ENCODE measurements at places on chromosomes 4 and X. TPM values are rescaled to one million over a fixed set of nuclear protein-coding genes. Genes with fewer than 3 reads are reported as not detected.
A peak's percentile ranks its signal among the peaks of the same experiment; 100 is the strongest.

DNA sequence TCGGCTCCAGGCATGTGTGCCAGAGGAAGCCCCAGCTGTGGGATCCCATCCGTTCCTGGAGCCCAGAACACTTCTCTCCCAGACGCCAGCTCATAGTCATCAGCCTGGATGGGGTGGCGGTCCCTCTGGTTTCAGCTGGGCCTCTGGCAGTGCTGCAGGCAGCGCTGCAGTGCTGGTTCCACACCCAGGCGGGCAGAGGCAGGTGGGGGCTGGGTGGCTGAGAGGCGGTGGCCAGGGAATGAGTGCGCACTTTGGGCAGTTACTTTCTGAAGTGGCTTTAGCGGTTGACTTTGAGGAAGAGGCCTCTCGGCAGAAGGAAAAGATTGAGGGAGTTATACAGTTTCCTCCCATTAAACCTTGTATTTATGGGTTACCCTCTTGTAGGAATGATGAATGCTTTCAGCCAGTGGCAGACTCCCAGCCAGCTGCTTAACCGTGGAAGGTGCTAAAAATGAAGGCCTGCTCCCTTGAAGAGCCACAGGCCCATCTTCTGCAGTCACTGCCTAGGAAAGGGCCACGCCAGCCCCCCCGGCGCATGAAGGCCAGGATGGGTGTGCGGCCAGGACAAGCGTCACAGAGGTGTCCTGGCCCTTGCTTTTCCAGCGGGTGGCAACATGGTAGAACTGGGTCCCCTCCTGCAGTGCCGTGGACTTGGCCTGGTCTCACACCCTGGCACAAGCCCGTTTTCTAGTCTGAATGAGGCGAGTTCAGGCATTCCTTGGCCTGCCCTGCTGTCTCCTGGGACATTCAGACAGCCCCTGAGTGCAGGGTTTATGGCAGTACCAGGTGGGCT is 9.9 kb downstream of the TADA2B start:
- H3K4me3 ChIP-seq = no peak overlapping the region
- H3K36me3 ChIP-seq = peaks cover 19% of the 10 kb centered on the region
- H3K4me1 ChIP-seq = no peaks in the 10 kb centered on the region
- DNase-seq = peak; percentile 63
- no peak overlapping the region for H3K27ac ChIP-seq
- no peaks in the 10 kb centered on the region for H3K27me3 ChIP-seq

- no peaks in the 10 kb centered on the region for H3K4me1 ChIP-seq
- H3K36me3 ChIP-seq = no peaks in the 10 kb centered on the region
- no peak for DNase-seq
- no peaks in the 10 kb centered on the region for H3K27me3 ChIP-seq
These were observed 338.9 kb downstream of the DHX15 start for GRCh38 chr4:24245491-24245820.

GRCh38 chr4:85836588-85837438 is 361.9 kb downstream of the ARHGAP24 start:
- H3K27me3 ChIP-seq = no peaks in the 10 kb centered on the region
- no peak overlapping the region for H3K4me3 ChIP-seq

DNA sequence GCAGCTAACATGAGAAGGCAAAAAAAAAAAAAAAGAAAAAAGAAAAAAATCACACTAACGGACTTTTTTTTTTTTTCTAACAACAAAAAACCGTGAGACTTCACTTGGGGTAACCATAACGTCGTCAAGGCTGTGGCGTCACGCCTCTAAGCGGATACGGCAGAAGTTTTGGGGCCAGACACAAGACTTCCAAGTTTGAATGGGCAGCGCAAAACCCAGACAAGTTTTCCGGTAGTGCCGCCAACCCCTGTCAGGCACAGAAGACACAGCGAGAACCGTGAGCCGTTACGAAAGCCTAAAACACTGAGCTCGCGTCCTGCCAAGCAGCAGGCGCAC is 556 bp upstream of the SMARCA5 start:
- peak overlapping the region; percentile 97 for H3K27ac ChIP-seq
- H3K36me3 ChIP-seq = peaks cover 7% of the 10 kb centered on the region
- DNase-seq = no peak
- peak overlapping the region; percentile 84 for H3K4me3 ChIP-seq

Gene VSIG4
- 157 TPM for total RNA-seq

GRCh38 chr4:60241866-60242265 is 958.3 kb upstream of the ADGRL3 start:
- no peaks in the 10 kb centered on the region for H3K4me1 ChIP-seq
- no peaks in the 10 kb centered on the region for H3K36me3 ChIP-seq
- no peak for DNase-seq
- H3K27ac ChIP-seq = no peak overlapping the region
- no peaks in the 10 kb centered on the region for H3K27me3 ChIP-seq

- DNase-seq = no peak
- H3K27me3 ChIP-seq = no peaks in the 10 kb centered on the region
- no peak overlapping the region for H3K4me3 ChIP-seq
These were observed 89.7 kb downstream of the ARHGAP10 start for GRCh38 chr4:147821555-147821954.

Gene RNF175
- total RNA-seq = not detected

GRCh38 chr4:57373991-57374390 is 263.8 kb upstream of the IGFBP7 start:
- DNase-seq = no peak
- H3K36me3 ChIP-seq = no peaks in the 10 kb centered on the region
- H3K27me3 ChIP-seq = no peaks in the 10 kb centered on the region
- H3K27ac ChIP-seq = no peak overlapping the region

- H3K36me3 ChIP-seq = no peaks in the 10 kb centered on the region
- no peaks in the 10 kb centered on the region for H3K27me3 ChIP-seq
- no peak overlapping the region for H3K27ac ChIP-seq
- H3K4me3 ChIP-seq = no peak overlapping the region
- no peaks in the 10 kb centered on the region for H3K4me1 ChIP-seq
These were observed 5.7 kb upstream of the MPC1L start for GRCh38 chrX:40617566-40617965.

GRCh38 chr4:17708992-17709762 is 72.2 kb downstream of the FAM184B start:
- H3K4me1 ChIP-seq = no peaks in the 10 kb centered on the region
- H3K4me3 ChIP-seq = no peak overlapping the region
- no peaks in the 10 kb centered on the region for H3K36me3 ChIP-seq
- no peak for DNase-seq

GRCh38 chr4:152594978-152595925 is 59.4 kb upstream of the FBXW7 start:
- no peak overlapping the region for H3K4me3 ChIP-seq
- no peaks in the 10 kb centered on the region for H3K27me3 ChIP-seq
- H3K4me1 ChIP-seq = no peaks in the 10 kb centered on the region
- no peaks in the 10 kb centered on the region for H3K36me3 ChIP-seq
- DNase-seq = no peak
- H3K27ac ChIP-seq = no peak overlapping the region

DNA sequence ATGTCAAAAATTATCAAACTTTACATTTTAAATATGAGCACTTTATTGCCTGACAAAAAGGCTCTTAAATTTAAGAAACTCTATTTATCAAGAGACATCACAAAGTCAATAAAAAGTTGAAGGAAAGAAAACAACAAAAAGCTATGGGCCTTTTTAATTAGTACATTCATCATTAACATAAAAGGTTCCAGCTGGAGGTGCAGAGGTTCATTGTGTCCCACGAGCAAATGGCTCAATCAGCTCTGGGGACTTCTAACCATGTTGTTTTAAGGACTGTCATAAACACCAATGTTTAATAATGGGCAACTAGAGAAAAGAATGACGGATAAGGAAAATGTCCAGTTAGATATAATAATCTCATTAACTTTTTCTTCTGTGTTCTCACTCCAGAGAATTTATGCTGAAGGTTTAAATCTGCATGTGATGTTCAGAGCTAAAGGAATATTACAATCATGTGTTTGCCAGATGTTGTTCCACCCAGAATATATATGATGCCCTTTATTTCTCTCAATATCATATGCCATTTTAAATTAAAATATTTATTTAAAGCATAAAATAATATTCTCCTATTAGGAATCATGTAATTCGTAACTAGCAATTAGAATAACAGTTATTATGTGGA is 840.3 kb upstream of the ADGRL3 start:
- no peak for DNase-seq
- H3K4me1 ChIP-seq = no peaks in the 10 kb centered on the region
- no peak overlapping the region for H3K27ac ChIP-seq
- H3K36me3 ChIP-seq = no peaks in the 10 kb centered on the region

DNA sequence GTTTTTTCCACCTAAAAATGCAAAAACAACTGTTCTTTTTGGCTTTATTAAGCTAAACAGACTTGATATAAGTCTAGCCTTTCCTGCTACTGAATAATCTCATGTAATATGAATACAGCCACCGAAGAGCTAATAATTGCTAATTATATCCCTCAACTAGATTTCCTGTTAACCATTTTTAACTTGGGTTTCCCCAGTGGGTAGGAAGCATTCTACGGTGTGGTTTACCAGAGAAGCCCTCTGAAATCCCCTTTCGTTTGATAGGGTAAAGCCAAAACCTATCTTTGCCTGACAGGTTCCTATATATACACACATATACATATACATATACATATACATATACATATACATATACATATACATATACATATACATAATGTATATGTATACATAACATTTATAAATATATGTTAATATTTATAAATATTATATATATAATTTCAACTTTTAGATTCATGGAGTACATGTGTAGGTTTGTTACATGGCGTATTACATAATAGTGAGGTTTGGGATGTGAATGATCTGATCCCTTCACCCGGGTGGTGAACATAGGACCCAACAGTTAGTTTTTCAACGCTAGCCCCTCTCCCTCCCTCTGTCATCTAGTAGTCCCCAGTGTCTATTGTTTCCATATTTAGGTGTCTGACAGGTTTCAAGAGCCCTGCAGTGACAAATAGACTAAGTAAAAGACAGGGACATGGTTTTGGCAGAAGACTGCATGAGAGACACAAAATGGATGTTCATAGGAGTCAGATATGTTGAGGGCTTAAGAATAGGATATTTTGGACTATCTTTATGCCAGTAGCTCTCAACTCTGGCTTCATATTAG is 62.4 kb downstream of the ATXN3L start:
- no peak overlapping the region for H3K27ac ChIP-seq
- H3K27me3 ChIP-seq = no peaks in the 10 kb centered on the region
- no peaks in the 10 kb centered on the region for H3K4me1 ChIP-seq
- H3K4me3 ChIP-seq = no peak overlapping the region
- no peaks in the 10 kb centered on the region for H3K36me3 ChIP-seq

Gene COL4A6
- total RNA-seq = under 0.01 TPM

Gene FGA
- total RNA-seq = 47.6 TPM

GRCh38 chrX:106710771-106711170 is 15.7 kb upstream of the RNF128 start:
- H3K4me1 ChIP-seq = no peaks in the 10 kb centered on the region
- DNase-seq = no peak
- no peaks in the 10 kb centered on the region for H3K27me3 ChIP-seq
- H3K27ac ChIP-seq = no peak overlapping the region
- no peak overlapping the region for H3K4me3 ChIP-seq
- no peaks in the 10 kb centered on the region for H3K36me3 ChIP-seq

Gene DAPP1
- total RNA-seq = not detected

DNA sequence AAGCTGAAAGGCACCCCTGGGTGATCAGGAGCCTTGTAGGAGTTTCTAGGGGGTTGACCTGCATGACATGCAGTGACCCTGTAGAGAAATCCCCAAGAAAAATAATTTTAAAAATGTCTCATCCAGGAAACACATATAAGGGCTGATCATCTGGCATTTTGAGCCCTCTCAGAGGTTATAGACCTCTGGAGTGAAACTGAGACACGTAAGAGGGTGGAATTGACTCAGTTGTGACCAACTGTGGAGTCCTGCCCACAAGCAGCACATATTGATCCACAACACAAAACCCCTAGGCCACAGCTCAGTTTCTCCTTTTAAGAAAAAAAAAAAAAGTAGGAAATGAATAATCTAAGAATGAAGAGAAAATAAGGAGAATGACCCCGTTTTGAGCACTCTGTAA is 32.5 kb upstream of the MTMR8 start:
- no peaks in the 10 kb centered on the region for H3K36me3 ChIP-seq
- H3K4me1 ChIP-seq = no peaks in the 10 kb centered on the region
- no peak overlapping the region for H3K27ac ChIP-seq
- H3K27me3 ChIP-seq = no peaks in the 10 kb centered on the region
- no peak overlapping the region for H3K4me3 ChIP-seq

DNA sequence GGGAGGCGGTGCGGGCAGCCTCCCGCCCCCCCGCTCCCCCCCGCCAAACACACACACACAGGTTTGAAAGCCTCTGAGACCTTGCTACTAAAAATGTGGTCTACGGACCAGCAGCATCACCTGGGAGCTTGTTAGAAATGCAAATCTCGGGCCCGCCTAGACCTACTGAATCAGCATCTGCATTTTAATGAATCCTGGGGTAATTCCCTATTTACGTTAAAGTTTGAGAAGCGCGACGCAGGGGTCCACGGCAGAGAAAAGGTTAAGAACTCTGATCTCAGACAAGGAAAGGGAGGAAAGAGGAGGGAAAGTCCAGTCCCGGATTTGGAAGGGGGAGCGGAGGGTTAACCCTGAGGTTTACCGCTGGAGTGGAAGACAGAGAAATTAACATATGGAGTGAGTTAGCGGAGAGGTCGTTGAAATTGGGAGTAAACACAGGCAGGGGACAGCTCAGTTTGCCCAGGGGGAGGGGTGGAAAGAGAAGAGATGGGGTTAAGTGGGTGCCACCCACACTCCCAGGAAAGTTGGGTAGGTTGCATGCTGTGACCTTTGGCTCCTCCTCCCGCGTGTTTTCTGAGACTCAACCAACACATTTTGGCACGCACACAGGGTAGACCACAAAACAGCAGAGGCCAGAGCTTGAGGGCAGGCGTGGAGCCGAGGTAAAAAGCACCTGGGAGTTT is 483.6 kb downstream of the BCOR start:
- H3K4me3 ChIP-seq = peak overlapping the region; percentile 56
- DNase-seq = no peak
- no peaks in the 10 kb centered on the region for H3K36me3 ChIP-seq
- H3K4me1 ChIP-seq = peaks cover 5% of the 10 kb centered on the region

DNA sequence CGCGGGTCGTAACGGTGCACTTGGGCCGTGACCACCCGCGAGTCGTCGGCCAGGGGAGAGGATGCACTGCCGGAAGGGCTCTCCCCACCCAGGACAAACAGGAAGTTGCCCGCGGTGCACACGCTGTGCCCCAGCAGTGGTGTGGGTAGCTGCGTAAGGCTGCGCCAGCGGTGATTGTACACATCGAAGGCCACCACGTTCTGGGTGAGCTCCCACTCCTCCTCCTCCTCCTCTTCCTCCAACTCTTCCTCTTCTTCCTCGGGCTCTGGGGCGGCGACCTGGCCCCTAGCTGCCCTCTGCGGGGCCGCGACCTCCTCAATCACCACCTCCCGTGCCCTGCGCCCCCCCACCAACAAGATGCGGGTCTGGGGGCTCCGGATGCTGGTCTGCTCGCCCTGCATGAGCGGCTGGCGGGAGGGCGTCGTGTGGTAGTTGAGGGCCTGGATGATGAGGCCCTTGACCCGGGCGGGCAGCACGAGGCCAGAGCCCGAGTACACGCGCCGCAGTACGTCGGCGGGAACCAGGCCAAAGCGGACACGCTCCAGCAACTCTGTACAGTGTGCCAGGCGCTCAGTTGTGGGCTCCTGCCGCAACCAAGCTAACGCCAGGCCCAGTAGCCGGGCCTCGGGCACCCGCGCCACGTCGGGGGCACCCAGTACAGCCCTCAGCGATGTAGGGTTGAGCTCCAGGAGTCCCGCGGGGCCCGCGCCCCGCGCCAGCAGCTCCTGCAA is 1.4 kb downstream of the KLHL34 start:
- no peaks in the 10 kb centered on the region for H3K36me3 ChIP-seq
- H3K27me3 ChIP-seq = no peaks in the 10 kb centered on the region
- H3K4me3 ChIP-seq = peak overlapping the region; percentile 26
- H3K4me1 ChIP-seq = no peaks in the 10 kb centered on the region
- no peak for DNase-seq

GRCh38 chr4:123017636-123018395 is 95.4 kb upstream of the NUDT6 start:
- no peaks in the 10 kb centered on the region for H3K4me1 ChIP-seq
- H3K27ac ChIP-seq = no peak overlapping the region
- DNase-seq = no peak
- no peaks in the 10 kb centered on the region for H3K27me3 ChIP-seq
- H3K36me3 ChIP-seq = no peaks in the 10 kb centered on the region
- no peak overlapping the region for H3K4me3 ChIP-seq

Gene ZNF732
- not detected for total RNA-seq

Measured in ascending aorta (tissue), 2 donors.